ENCODE measurements at places on chromosomes 4 and X.

- H3K27me3 ChIP-seq: no peaks in the 10 kb centered on the region
- H3K27ac ChIP-seq: no peak overlapping the region
- H3K4me1 ChIP-seq: peaks cover 9% of the 10 kb centered on the region
- DNase-seq: peak; percentile 16
- no peak overlapping the region for H3K4me3 ChIP-seq
These were observed 3.2 kb upstream of the ENPEP start for GRCh38 chr4:110472583-110473329.

GRCh38 chrX:133648594-133648993 is 233.3 kb upstream of the GPC4 start:
- no peak overlapping the region for H3K27ac ChIP-seq
- no peaks in the 10 kb centered on the region for H3K27me3 ChIP-seq
- H3K4me1 ChIP-seq: peaks cover 37% of the 10 kb centered on the region
- no peaks in the 10 kb centered on the region for H3K36me3 ChIP-seq
- no peak overlapping the region for H3K4me3 ChIP-seq

GRCh38 chr4:75552452-75552851 is 3.4 kb upstream of the ODAPH start:
- DNase-seq: no peak
- no peaks in the 10 kb centered on the region for H3K36me3 ChIP-seq
- H3K4me3 ChIP-seq: no peak overlapping the region
- no peak overlapping the region for H3K27ac ChIP-seq
- H3K4me1 ChIP-seq: no peaks in the 10 kb centered on the region
- no peaks in the 10 kb centered on the region for H3K27me3 ChIP-seq

DNA sequence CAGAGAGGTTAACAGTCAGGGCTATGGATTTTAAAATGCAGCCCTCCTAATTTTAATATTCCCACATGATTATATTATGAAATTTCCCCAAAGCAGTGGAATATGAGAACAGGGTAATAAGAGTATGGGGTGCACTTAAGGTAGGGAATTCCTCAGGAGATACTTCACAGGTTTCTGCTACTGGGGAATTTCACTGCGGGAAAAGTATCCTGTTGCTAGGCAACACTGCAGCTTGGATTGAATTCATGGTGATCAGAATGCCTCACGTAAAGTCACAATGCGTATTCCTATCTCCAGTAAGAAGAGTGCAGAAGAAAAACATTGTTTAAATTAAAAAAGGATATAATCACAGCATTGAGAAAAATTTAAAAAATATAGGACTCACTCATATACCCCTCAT is 398.1 kb upstream of the RPS6KA3 start:
- H3K27me3 ChIP-seq: no peaks in the 10 kb centered on the region
- H3K4me1 ChIP-seq: no peaks in the 10 kb centered on the region
- no peak overlapping the region for H3K4me3 ChIP-seq
- H3K27ac ChIP-seq: no peak overlapping the region

DNA sequence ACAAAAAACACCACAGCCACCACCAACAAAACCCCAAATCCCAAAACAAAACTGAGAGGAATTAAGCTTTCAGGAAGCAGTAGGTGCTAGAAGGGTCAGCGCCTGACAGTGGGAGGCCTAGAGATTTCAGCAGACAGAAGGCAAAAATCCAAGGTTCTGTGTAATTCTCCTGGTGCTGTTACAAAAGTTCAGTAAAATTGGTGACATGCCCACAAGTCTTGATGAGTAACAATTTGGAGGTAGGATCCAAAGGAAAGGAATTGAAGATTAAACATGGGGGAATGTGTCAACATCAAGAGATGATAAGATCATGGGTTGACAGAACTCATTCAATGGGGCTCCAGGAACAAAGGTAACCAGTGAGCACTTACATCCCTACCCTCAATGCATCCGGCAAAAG is 653.8 kb upstream of the CPEB2 start:
- H3K27ac ChIP-seq: no peak overlapping the region
- peaks cover 3% of the 10 kb centered on the region for H3K4me1 ChIP-seq
- no peak overlapping the region for H3K4me3 ChIP-seq
- peak; percentile 41 for DNase-seq

Measured in cardiac muscle cell (in vitro differentiated cells and primary cell).